ENCODE measurements at places on chromosomes 4 and X. TPM values are rescaled to one million over a fixed set of nuclear protein-coding genes. Genes with fewer than 3 reads are reported as not detected.

The PLXNA3 gene
- total RNA-seq, result 14.6 TPM

The HSD17B11 gene
- 52.1 TPM for total RNA-seq

The TASL gene
- not detected for total RNA-seq

The DRD5 gene
- total RNA-seq, result not detected

The GDPD2 gene
- total RNA-seq, result 0.03 TPM
